ENCODE measurements at places on chromosomes 2 and 18.

DNA sequence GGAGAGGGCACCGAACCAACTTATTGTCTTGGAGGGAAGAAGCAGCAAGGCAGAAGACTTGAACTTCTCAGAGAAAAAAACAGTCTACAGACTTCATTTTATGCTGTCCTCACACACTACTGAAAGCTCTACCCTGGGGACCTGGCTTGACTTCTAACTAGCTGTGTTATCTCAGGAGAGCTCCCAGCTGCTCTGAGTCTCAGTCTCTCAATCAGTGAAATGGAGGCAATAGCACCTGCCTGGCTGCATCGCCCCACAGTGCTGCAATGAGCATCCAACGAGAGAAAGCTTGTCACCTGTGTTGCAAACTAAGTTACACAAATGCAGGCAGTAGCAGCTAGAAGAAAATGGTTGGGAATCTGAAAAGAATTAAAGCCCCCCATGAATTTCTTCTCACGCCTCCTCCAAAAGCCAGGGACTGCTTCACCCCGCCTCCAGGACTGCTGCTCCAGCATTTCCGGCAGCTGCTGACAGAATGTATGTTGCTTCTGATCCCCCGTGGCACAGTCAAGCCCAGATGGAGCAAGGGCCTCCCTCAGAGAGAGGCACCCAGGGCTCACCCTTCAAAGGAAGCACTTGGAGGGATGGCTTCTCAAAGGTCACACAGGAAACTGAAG is 116.3 kb downstream of the BCL11A start:
- no peak for DNase-seq

GRCh38 chr2:121603185-121603584 is 46.1 kb downstream of the CLASP1 start:
- DNase-seq, result no peak

GRCh38 chr2:62195421-62196277 is at the start of gene B3GNT2:
Gene B3GNT2, plus strand, starts transcription at chr2:62196115. Its CDS starts 26,106 bp downstream, at chr2:62222221.
- peak; percentile 83 for DNase-seq

GRCh38 chr18:57974585-57975265 is 69.3 kb upstream of the NEDD4L start:
- DNase-seq, result no peak

DNA sequence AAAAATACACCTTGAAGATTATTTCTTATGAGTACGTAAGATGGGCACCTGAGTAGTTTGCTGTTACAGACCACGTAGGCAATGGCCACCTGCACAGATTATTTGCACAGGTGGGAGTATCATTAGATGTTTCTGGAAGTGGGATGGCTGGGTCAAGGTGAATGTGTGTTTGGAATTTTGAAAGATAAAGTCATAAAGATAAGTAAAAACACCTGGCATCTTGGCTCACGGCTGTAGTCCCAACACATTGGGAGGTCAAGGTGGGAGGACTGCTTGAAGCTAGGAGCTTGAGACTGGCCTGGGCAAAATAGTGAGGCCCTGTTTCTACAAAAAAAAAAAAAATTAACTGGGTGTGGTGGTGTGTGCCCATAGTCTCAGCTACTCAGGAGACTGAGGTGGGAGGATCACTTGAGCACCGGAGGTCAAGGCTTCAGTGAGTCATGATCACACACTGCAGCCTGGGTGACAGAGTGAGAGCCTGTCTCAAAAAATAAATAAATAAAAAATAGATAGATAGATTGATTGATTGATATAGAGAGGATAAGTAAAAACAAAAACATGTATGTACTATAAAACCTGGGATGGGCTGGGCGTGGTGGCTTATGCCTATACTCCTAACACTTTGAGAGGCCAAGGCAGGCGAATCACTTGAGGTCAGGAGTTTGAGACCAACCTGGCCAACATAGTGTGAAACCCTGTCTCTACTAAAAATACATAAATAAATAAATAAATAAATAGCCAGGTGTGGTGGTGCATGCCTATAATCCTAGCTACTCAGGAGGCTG is 30.4 kb downstream of the ODC1 start:
- DNase-seq, result no peak

All from effector memory CD8-positive, alpha-beta T cell (primary cell).